ENCODE measurements at places on chromosomes 11 and 22.

- no peak for DNase-seq
Observed at GRCh38 chr11:123562829-123563228, 91.6 kb downstream of the SCN3B start.

- peak; percentile 57 for DNase-seq
Observed at GRCh38 chr22:43376765-43377547, 33.8 kb upstream of the SCUBE1 start.

DNA sequence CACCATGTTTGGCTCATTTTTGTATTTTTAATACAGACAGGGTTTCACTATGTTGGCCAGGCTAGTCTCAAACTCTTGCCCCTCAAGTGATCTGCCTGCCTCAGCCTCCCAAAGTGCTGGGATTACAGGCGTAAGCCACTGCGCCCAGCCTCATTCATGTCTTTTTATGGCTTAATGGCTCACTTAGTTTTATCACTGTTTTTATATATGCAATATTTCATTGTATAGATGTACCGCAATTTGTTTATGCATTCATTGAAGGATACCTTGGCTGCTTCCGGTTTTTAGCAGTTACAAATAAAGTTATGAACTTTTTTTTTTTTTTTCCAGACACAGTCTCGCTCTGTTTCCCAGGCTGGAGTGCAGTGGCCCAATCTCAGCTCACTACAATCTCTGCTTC lies 5.5 kb upstream of the TCN2 start:
- DNase-seq = no peak

GRCh38 chr22:30806391-30806861 lies 111.8 kb downstream of the OSBP2 start:
- DNase-seq = no peak

DNA sequence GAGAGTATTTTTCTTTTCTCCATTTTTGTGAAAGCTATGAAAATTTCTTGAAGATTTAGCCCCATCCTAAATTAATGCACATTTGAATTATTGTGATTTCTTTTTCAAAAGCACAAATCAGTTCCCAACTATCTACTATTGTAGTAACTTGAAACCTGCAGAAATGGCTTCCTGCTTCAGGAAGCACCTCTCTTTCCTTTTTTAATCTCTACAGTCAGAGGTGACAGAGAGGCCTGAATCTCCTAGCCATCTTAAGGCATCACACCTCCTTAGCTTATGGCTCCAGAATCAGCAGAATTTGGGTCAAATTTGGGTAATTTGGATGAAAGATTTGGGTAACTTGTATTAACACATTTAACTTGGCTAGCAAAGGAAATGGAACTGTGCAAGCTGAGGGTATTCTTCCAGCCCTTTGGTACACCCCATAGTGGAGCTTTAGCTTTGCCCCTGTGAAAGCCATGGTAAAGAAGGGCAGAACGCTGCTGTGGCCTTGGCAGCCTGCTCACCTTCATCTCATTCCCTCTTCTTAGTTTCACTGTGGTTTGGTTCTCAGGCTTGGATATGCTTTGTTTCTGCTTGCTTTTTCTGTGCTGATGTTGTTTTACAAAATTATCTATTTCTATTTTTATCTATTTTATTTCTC lies 16.2 kb downstream of the TBCEL start:
- no peak for DNase-seq

GRCh38 chr11:64734811-64735724 lies 8.9 kb downstream of the RASGRP2 start:
- DNase-seq = no peak
